ENCODE measurements at places on chromosomes 16 and 17.

GRCh38 chr16:85908444-85908843, 9.5 kb downstream of the IRF8 start:
- peak; percentile 49 for DNase-seq

DNA sequence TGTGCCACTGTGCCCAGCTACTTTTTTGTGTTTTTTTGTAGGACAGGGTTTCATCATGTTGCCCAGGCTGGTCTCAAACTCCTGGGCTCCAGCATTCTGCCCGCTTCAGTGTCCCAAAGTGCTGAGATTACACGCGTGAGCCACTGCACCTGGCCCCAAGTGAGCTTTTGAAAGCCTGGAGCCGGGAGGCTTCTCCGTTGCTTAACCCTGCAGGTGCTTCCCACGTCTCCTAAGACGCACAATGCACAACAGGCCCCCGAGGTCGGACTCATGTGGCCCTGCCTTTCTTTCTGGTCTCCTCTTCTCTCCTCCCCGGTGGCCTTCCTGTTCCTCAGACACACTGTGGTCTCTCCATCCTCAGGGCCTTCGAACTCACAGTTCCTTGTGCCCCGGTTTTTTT, 12.5 kb downstream of the RABEP2 start:
- no peak for DNase-seq

GRCh38 chr17:66739553-66739952, 95.4 kb upstream of the CACNG5 start:
- no peak for DNase-seq

DNA sequence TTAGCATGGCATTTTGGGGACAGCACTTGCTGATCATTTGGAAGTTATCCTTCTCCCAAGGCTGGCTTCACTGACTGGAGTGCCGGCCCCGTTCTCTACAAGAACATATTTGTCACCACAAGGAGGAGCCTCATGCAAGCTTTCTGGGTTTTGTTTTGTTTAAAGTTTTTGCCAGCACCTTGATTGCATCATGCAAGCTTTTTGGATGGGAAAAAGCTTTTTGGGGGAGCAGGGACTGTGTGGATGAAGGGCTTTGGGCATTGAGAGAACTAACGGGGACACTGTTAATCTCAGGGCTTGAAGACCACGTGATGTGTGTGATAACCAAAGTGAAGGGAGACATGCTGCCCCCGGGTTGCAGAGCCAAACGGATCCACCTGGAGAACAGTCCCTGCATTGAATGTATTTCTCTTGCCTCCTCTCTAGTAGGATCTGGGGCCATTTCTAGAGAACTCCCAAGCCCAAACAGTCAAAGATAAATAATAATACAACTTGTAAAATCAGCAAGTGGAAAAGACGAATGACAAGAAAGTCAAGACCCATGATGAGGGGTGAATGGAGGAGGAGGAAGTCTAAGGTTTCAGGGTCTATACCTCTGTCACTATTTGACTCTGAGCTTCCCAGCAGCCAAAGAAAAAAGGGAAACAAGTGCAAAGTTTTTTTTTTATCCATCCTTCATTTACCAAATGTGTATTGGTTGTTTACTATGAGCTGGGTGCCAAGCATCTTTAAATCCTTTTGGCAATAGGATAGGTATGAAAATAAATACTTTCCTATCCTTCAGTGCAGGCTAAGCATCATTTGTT, 17.2 kb downstream of the TMEM114 start:
- DNase-seq = no peak

DNA sequence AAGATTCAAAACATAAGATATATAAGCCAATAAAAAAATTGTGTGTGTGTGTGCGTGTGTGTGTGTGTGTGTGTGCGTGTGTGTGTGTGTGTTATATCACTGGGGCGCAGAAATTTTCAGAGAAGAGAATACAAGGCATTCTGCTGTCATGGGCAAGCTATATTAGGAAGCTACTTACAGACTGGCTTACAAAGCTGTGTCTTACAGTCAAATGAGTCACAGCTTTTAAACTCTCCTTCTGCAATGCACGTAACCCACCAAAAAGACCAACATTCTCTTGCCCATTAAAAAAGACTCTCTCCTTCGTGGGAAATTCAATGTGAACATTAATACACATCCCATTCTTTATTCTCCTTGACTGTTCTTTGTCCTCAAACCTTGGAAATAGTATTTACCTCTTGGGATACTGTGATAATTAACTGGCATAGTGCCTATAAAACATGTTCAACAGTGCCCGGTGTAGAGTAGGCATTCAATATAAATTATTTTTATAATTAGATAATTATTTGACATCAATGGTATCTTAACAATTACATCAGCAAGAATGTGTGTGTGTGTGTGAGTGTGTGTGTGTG, 860.4 kb upstream of the SOX9 start:
- DNase-seq = no peak

DNA sequence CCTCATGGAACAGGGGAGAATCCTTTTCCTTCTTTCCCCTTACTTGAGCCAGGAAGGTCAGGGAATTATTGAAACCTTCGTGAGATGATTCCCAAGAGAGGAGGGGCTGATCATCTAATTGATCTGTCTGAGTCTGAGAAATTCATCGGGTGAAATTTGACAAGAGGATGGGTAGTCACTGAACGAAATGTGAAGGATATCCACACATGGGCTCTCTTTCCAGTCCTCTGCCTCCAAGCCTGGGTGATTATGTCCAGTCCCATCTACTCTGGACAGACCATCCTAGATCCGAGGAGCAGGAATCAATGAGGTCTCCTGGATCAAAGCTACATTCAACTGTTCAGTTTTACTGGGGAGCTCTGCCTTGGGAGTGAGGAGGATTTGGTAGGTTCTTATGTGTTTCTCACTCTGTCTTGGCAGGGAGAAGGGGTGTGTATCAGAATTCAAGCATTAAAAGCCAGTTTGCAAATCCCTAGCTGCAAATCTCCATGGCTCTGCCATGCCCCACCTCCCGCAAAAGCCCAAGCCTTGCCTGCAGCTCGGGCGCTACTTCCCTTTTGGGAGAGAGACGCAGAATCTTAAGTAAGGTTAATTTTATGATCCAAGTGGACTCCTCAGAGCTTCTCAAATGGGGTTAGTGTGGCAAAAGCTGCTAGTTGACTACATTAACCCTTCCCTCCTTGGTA, 47.1 kb upstream of the TEKT3 start:
- DNase-seq = no peak

- no peak for DNase-seq
Measured at GRCh38 chr16:56355221-56355620, 70.1 kb downstream of the AMFR start.

DNA sequence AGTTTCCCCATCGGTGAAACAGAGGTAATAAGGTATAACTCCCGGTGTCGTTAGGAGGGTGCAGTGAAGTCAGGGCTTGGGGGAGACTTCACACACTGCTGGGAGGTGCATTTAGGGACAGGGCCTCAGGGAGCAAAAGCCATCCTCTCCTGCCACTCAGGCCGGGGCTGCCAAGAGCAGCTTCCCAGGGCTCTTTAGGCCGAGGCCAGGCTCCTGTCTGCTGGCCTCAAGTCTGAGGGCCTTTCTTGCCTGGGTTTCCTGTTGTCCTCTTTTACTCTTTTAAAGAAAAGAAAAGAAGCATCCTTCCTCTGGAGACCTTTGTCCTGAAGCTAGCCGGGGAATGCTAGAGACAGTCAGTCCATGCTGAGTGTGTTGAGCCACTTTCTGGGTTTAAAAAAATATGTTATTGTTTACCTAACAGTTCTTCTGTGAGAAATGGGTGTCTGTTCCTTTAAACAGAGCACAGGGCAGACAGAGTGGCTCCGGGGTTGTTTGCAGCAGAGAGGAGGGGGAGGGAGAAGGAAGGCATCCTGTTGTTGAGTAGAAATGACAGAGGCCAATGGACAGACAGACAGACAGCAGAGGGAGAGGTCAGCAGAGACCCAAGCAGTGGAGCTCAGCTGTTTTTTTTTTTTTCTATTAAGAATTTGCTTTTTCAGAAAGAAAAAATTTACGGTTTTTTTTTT, 79.1 kb downstream of the C17orf67 start:
- peak; percentile 25 for DNase-seq

DNA sequence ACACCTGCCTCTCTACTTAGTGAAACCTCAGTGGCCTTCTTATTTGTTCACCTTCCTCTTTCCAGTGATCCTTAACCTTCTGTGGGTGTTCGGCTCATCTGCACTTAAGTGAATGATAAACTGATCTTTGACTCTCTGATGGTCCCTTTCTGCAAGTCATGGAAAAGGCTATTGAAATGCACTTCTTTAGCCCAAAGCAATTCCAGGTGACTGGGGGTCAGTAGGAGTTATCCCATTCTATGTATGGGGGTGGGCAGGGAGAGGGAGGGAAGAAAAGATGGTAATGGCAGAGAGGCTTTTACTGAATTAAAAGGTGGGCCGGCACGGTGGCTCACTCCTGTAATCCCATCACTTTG, 170.8 kb downstream of the RGS9 start:
- DNase-seq = no peak

DNA sequence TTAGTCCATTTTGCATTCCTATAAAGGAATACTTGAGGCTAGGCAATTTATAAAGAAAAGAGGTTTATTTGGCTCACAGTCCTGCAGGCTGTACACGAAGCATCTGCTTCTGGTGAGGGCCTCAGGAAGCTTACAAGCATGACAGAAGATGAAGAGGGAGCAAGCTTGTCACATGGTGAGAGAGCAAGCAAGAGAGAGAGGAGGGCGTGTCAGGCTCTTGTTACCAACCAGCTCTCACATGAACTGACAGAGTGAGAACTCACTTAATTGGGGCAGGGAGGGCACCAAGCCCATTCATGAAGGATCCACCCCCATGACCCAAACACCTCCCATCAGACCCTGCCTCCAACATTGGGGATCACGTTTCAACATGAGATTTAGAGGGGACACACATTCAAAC, 1.6 kb downstream of the CHCT1 start:
- DNase-seq = no peak

DNA sequence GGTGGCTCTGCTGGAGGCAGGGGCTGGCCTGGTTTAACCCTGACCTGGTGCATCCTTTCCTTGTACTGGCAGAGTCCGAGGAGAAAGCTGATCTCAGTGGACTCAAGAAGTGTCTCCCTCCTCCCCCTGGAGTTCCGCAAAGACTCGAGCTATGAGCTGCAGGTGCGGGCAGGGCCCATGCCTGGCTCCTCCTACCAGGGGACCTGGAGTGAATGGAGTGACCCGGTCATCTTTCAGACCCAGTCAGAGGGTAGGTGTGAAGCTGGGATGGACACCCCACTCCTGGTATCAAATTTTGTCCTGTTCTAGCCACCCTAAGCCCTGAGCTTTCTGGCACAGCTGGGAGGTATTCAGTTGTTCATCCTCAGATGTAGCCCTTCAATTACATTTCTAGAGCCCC, 42.5 kb downstream of the IL21R start:
- no peak for DNase-seq
